RPMI8226 (cell line): ENCODE measurements at places on chromosomes 3 and 15.

- no peak for DNase-seq
Observed at GRCh38 chr3:124860599-124860998, 26.6 kb downstream of the ITGB5 start.

GRCh38 chr3:5473471-5473870 is 286.0 kb downstream of the EDEM1 start:
- no peak for DNase-seq

GRCh38 chr3:144810160-144810559 is 838.5 kb downstream of the DIPK2A start:
- no peak for DNase-seq

DNA sequence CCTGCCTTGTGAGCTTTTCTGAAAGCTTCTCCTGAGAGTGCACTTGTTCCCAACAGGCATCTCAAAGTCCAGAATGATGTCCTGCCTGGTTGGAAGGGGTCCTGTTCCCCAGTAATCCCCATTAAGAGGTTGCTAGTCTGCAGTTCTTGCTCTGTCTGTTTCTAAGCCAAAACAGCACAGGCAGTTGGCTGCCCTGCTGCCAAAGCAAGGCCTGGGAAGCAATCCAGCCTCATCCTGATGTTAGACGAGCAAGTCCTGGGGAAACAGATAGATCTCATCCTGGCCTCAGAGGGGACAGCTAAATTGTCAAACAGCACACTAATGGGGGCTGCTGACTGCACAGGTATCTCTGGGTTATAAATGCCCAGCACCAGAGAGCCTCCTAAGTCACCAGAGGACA is 198.0 kb downstream of the EPHB1 start:
- DNase-seq = no peak

- DNase-seq = no peak
Observed at GRCh38 chr15:68126396-68126795, 72.3 kb downstream of the PIAS1 start.
